Activated naive CD4-positive, alpha-beta T cell treated with anti-CD3 and anti-CD28 coated beads, Interleukin-2, amount 50 U/mL, for 72 hours (primary cell): ENCODE measurements at places on chromosomes 7 and 10. TPM values are rescaled to one million over a fixed set of nuclear protein-coding genes. Genes with fewer than 3 reads are reported as not detected.

GRCh38 chr10:71278691-71279588 lies 40.1 kb upstream of the SLC29A3 start:
- DNase-seq: no peak

GRCh38 chr10:108424656-108425055 lies 1260.2 kb upstream of the SORCS1 start:
- DNase-seq: no peak

DNA sequence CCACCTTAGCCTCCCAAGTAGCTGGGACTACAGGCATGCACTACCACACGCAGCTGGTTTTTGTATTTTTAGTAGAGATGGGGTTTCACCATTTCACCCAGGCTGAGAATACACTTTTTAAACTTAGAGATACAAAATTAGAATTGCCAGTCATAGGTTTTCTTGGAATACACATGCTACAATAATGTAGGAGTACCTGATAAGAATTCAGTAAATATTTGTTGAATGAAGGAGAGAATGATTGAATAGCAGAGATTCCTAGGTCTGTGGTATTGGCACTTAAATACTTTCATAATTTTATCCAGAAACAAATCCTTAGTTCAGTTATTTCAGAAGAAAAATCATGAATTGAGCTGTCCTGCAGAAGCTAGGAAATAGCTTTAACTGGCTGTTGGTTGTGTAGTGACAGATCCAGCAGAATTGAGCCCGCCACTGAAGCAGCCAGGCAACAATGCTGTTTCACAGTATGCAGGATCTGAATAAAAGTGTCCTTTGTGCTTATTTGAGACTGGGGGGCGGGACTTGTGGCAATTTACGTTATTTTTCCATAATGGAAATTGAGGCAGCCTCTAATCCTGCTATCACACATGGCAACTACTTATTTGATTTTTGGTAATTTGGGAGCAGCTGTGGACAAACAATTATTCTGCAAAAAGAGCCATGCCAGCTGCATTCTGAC lies 31.5 kb downstream of the NRF1 start:
- no peak for DNase-seq

- peak; percentile 59 for DNase-seq
Measured at GRCh38 chr7:123624527-123625183, 23.0 kb downstream of the ASB15 start.

- DNase-seq: no peak
Measured at GRCh38 chr7:144439717-144440205, 36.3 kb upstream of the NOBOX start.

- DNase-seq: peak; percentile 84
Measured at GRCh38 chr10:102241444-102242117, at the start of gene PITX3. Gene PITX3, minus strand, starts transcription at chr10:102241512. Its CDS starts 9,432 bp downstream, at chr10:102232080.

- no peak for DNase-seq
Measured at GRCh38 chr7:105096306-105096705, 82.3 kb downstream of the KMT2E start.

GRCh38 chr7:77313085-77313484 lies 103.1 kb downstream of the GSAP start:
- DNase-seq: no peak

GRCh38 chr7:22675421-22675820 lies 51.6 kb upstream of the IL6 start:
- DNase-seq: no peak

DNA sequence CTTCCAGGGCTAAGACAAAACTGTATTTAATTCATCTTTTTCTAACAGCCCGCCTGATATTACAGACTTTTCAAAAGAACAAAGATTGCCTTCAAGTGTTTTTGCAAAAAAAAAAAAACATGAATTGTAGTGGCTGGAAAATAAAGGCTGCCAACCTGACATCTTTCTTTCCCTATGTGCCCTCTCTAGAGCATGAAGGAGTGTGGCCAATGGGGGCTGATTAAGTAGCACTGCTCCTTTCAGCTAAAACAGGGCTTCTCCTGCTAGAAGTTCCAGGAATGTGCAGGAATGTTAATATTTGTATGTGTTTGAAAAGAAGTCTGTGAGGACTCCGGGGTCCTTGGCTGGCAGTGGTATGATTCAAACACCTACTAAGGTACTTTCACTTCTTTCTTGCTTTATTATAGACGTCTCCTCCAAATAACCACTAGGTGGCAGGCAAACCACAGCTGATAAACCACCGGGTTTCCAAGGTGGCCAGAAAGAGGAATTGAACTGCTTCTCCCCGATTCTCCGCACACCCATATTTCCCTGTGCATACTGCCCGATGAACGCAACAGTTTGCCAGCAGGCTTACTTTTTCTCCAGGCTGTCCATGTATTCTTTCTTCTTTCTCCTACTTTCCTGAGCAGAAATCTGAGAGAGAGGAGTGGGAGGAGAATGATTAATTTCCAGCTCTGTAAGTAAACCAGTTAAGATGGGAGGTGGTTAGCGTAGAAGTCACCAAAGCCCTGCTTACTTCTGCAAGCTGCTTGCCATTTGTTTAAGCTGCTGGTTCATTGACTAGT lies 56.8 kb upstream of the DGKI start:
- no peak for DNase-seq

DNA sequence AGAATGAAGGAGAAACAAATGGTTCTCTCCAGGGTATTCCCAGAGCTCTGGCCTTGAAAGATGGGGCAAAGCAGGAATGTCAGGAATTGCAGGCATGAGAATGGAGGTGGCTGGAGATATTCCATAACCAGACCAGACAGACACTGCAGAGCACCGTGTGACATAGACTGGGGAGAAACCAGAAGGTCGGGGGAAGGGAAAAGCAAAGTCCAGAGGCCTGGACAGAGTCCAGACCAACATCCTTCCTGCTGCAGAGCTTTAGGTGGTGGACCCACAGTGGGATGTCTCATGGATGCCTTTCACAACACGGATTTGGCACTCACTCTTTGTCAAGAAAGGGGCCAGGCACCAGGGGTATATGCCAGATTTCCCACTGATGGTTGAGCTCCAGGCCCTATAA lies 177.2 kb upstream of the INHBA start:
- no peak for DNase-seq

DNA sequence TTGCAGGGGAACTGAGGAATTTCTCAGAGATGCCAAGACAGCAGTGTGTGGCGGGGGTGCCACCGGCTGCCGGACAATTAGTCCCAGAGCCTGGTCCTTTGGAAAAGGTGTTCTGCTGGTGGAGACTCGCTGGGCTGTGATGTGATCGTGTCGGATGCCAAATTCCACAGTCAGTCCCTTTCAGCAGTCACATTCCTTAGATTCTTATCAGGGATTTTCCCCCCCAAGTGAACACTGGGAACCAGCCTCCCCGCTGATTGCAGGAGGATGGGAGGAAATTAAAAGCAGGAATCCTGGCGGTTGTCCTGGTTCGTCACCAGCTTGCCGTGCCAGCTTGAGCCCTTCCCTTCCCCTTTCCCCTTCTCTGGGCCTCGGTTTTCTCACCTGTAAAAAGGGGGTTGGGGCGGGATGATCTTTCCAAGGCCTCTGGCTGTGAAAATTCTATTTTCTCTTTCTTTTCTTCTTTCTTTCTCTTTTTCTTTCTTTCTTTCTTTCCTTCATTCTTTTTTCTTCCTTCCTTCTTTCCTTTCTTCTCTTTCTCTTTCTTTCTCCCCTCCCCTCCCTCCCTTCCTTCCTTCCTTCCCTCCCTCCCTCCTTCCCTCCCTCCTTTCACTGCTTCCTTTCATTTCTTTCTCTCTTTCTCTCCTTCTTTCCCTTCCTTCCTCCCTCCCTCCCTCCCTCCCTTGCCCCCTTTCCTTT lies 39.6 kb downstream of the COL26A1 start:
- DNase-seq: no peak

DNA sequence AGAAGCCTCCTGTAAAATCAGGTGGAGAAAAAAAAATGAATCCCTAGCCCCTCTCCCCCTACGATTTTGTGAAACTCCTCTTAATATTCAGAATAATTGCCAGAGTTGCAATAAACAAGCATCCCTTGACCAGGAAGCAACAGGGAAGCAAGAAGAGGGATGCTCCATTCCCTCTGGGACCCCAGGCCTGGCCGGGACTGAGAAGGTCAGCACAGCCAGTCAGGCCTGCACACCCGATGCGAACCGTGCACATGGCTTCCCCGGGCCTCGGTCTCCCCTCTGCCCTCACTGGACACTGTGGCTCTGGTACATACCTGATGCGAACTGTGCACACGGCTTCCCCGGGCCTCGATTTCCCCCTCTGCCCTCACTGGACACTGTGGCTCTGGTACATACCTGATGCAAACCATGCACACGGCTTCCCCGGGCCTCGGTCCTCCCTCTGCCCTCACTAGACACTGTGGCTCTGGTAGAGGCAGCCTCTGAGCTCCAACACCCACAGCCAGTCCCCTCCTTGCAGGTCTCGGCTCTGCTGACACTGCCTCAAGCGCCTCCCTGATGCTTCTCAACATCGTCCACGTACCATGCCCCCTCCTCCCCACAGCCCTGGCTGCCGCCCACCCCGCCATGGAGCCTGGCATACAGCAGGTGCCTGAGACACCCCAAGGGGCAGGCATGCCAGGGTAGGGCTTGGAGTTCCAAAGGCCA lies 138.6 kb downstream of the DIP2C start:
- no peak for DNase-seq

DNA sequence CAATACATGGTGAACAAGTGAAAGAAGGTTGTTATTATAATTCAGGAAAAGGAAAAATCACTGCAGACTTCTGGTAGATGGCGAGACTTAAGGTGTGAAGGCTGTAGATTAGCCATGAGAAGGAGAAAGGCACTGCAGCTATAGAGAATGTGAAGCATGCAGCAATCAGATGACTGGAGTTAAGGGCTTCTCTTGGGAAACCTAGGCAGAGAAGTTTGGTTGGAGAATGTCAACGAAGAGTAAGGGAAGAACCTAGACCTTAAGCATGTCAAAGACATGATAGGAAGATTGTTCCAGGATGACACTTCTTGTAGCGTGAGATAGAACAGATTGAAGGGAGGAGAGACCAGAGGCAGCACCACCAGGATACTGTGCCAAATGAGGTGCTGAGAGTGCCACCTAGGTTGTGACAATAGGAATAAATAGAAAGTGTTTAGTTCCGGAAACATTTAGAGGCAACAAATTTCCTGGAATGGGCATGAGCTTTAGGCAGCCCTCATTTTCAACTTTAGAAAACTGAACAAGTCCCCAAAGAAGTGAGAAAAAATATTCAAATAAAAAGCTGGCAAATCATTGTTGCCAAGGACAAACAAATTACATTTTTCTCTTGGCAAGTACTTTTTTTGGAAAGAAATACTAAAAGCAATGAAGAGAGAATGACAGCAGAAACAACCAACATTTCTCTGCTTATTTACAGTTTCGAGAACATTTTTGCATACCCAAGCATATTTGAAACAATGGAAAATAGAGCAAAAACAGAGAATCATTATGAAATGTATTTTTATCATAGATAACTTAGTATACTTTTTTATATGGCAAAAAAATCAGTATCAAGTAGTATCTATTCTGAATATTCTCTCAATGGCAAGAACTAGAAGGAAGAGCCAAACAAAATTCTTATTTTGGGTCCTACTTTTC lies 4.9 kb downstream of the LRRC17 start:
- no peak for DNase-seq

DNA sequence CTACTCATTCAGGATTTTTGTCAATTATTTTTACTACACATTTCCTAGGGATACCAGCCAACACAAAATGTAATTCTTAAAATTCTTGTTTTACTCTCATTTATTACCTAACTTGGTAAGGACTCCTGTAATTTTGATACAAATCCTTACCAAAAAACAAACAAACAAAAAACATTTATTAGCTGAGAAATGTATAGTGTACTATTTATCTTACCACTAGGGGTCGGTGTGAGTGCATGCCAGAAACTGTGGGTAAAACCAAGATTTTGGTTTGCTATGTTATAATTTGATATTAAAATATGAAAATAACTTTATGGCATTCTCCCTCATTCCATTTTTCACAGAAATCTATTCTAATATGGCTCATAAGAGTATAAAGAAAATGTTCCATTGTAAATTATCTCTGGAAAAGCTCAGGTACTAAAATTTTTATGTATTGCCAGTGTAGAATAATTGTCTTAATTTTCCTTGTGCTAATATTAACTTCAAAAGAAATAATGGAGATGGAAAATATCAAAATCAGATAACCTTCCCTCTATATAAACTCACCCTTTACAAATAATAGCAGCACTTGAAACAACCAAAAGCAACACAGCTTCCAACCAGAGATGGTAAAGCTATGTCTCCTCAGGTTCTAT lies 290.8 kb upstream of the PCDH15 start:
- DNase-seq: no peak

DNA sequence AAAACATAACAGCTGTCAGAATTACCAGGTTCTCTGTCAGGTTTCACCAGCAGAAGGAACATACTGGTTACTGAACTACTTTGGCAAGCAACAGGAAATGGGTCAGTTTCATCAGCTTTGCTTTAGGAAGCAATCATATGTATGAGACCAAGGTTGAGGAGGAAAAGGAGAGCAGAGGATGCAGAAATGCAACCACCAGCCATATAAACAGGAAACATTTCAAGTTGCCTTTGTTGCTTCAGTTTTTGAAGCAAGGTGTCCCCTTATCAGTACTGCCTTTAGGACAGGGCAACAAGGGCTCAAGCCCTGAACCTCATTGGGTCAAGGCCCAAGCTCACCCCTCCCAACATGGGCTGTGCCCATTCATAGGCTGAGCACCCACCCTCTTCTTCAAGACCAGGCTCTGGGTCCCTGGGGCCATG lies 10.2 kb downstream of the HIPK2 start:
- DNase-seq: no peak

GRCh38 chr10:69965919-69966662 lies 86.6 kb upstream of the MACROH2A2 start:
- DNase-seq: no peak

DNA sequence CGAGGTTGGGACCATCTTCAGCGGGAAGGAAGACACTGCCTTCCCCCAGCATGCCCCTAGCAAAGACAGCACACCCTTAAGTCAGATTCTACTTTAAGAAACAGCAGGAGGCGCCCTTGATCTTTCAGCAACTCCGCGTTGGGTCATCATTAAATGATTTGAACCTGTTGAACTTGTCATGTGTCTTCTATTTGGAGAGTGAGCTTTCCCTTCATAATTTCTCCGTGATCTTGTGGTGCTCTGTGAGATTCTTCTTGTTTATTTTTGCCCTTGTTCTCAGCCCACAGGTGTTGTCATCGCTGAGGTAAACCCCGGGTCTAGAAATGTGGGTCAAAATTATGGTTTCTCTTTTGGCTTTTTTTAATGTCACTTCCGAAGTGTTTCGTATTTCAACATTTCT lies 49.5 kb upstream of the PITRM1 start:
- DNase-seq: no peak

JAKMIP3 gene
- total RNA-seq: 1.6 TPM

SRGN gene
- 150 TPM for total RNA-seq

FRAT1 gene
- total RNA-seq: 4.0 TPM

ITIH5 gene
- total RNA-seq: 0.21 TPM
